LoVo (cell line): ENCODE measurements at places on chromosomes 16 and 17.

GRCh38 chr17:45410144-45411091 lies 22.3 kb downstream of the ARHGAP27 start:
- no peak for DNase-seq

DNA sequence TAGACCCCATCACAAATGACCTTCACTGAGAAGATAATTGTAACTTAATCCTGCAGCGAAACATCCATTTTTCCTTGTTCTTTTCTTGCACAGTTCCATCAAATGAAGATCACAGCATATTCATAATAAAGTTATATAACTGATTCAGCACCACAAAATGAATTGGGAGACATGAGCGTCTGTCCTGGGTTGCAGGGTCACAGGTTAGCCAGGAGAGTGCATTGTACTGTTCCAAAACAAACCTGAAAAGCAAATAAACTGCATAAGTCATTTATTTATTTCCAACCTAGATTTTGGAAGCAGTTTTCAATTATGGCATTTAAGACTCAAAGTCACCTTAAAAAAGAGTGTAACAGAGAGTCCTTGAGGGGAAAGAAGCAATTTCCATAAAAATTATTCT lies 18.6 kb upstream of the INTS2 start:
- no peak for DNase-seq

DNA sequence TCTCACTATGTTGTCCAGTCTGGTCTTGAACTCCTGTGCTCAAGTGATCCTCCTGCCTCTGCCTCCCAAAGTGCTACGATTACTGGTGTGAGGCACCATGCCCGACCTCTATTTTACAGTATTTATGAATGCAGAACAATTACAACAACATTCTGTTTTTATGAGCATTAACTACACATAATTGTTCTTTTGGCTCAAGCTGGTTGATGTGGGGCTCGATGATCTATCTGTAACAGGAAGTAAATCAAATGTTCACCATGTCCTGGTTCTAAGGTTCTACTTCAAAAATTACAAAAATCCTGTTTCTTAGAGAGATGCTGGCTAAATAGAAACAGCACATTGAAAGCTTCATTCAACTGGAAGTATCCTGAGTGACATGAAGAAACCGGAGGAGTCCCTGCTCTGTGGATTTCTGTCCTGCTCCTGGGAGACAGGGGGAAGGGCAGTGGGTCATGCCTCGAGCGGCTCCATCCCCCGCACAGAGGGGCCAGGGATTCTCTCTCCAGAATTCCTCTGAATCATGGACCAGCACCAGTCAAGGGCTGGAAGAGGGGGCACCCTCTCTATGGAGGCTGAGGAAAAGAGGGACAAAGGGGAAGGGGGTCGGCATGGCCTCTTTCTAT lies 31.5 kb downstream of the FA2H start:
- DNase-seq: no peak

GRCh38 chr16:85675251-85675874 lies 13.4 kb downstream of the GINS2 start:
- no peak for DNase-seq

- DNase-seq: peak; percentile 87
These were observed 717 bp upstream of the CNP start for GRCh38 chr17:41965694-41966462.

DNA sequence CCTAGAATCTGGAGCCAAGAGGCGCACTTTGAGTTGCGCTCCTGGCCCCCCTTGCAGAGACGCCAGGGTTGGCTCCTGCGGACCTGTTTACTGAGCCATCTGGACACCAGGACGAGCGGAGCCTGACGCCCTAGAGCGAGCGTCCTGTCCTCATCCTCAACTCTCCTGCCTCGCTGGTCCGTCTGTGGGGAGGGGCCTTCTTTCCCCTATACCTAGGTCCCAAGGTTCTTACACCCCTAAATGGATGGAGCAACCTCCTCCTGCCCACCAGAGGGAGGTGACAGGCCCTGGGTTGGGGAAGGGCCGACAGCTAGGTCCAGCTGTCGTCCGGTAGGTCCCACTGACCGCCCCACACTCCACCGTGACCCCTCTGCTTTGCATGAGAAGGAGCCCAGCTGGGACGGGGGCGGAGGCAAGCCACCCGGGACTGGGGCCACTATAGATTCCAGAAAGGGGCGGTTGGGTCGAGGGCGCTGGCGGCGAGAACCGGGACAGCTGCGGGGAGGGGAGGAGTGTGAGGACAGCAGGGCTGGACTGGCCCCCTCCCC lies 3.1 kb upstream of the LHX1 start:
- no peak for DNase-seq

- DNase-seq: peak; percentile 50
These were observed 45.9 kb upstream of the MED13 start for GRCh38 chr17:62110923-62111484.

DNA sequence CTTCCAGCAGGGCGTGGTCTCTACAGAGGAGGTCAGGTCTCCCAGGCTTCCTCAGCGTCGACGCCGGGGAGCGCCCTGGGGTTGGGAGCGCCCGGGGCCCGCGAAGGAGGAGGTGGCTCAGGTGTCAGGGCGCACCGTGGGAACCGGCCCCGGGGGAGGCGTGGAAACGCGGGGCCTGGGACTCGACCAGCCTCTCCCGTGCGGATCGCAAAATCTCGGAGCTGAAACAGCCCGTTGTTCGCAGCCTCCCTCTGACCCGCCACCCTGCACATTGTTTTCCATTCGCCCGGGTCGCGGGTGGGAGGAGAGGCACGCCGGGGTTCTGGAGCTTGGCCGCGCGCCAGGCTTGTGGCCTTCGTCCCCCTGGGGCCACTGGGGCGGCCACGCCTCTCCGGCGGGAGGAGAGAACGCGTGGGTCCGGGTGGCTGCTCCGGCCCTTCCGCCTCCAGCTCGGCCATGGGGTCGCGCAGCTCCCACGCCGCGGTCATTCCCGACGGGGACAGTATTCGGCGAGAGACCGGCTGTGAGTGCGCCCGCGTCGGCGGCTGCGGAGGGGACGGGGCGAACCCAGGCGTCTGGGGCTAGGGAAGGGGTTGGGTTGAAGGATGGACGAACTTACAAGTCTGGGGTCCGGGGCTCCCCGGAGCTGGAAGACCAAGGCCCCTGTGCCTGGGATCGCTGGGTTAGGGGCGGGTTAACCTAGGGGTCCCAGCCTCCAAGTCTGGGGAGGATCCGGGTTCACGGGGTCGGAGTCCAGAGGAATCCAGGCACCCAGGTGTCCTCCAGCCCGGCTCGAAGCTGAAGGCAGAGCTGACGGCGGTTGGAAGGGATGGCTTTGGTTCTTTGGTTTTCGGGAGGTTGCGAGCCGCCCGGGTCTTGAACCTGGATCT lies at the start of gene CHP2:
TSS of gene CHP2 (plus strand) at position 433 of the 890 bp plus-strand sequence. CDS start at position 457, 24 bp downstream.
- no peak for DNase-seq

DNA sequence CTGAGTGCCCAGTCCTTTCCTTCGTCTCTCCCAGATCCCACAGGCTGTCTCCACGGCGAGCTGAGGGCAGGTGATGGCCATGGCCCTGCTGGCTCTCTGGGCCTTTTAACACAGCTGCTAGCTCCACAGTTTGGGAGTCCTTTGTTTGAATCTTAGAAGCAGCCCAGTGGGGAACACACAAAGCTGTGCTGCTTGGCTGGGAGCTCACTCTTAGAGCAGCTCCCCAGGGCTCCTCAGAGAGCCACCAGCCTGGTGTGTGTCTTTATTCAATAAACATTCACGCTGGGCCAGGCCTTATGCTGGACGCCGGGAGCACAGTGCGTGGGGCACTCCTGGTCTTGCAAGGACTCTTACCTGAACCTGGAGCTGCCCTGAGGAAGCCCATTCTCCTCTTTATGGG lies 29.7 kb downstream of the WNT3 start:
- no peak for DNase-seq

DNA sequence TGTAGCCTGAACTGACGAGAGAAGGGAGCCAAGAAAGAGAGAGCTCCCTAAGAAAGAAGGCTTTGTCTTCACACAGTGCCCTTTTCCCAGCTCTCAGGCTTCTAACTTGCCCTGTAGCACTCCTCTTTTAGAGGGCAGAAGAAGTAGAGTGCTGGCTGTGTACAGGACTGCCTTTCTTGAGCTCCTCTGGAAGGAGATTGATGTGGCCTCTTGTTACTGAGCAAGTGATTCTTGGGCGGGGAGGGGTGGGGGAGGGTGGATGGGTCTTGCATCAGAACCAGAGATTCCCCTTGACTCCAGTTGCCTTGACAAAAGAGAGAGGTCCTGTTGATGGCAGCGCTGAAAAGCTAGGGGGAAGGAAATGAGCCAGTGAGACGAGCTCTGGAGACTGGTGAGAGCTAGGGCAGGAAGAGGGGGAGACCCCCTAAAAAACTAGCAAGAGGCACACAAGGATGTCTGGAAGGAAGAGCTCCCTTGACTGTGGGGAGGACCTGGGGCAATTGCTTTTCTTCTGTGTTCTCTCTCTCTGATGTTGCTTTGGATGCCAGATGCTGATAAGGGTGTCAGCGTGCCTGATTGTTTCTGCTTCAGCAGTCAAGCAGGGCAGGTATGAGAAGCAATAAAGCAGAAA lies 18.4 kb downstream of the GPR179 start:
- no peak for DNase-seq

DNA sequence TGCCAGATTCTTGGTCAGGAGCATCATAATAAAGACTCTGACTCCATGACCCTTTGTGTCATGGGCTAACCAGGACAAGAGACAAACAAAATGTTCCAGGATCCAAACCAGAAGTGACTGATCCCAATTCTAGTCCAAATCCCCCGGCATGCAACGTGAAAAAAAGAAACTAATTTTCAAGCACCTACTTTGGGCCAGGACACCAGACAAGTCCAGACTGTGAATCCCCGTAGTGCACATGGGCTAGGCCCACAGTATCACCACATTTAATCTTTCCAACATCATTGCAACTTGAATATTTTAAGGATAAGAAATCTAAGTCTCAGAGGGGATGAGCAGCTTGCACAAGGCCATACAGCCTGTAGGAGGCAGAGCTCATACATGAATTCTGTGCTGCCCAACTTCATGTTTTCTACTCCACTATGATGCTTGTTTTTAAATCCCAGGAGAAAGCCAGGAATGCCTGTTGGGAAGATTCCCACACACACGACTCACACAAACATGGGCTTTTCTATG lies 365.7 kb downstream of the NPIPA8 start:
- no peak for DNase-seq
